ENCODE measurements at places on chromosomes 2 and 18.

DNA sequence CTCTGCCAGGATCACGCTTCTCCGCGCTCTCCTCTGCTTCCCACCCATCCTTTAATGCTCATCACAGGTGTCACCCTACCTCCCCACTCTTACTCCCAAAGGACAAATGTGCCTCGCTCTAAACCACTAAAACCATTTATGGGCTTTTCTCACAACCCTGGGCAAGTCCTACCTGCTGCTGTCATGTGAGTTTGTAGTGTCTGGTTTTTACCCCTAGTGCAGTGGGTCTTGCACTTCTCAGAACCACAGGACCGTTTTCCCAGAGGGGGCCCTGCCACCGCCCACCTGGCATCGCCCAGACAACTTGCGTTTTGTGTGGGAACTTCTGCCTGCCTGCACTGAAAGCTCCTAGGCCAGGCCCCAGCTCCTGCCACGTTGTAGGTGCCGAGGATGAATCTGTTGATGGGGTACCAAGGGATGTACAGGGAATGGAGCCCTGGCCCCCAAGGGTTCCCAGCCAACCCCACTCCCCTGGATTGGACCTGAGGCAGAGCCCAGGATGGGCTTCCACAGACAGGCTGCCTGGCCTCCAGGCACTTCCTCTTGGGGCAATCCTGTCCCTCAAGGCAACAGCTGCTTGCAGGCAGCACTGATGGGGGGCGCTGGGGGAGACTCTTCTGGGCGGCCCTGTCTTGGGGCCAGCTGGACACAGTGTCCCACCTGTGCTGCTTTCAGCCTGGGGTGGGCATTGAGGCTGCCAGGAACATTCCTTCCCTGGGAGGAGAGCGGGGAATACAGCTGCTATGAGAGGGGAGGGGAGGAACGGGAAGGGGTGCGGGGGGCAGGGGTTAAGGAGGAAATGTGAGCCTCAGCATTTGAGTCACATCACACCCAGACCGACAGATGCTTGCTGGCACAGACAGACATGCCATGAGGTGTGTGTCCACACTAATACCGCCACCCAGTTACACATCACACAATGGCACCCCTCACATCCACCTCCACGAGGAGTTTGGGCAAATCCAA lies 176.3 kb downstream of the ZFP36L2 start:
- peak; percentile 38 for DNase-seq

- DNase-seq, result peak; percentile 7
Observed at GRCh38 chr2:174969091-174969734, 36.0 kb downstream of the CHN1 start.

DNA sequence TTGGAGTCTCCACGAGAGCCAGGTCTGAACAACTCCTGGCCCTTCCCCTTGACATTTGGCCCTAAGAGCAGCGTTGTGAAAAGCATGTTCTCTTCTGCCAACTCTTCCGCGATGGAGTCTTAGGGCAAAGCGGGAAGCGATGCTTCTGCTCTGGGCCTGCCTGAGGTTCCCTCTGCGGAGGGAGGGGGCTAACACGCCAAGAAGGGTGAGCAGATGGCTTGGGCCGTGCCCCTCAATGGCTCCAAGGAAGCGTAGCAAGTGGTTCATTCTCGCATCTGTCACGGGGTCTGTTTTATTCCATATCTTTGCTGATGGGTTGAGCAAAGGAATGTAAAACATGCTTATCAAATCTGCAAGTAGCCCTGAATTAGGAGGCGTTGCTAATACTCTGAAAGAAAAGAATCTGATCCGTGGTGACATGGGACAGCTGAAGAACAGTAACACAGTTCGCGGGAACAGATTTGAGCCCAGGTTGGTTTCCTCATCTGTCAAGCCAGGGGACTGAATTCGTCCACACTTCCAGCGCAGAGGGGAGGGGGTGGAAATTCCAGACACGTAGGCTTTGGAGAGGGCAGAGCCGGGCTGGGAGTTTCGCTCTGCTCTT lies 38.0 kb downstream of the DNMT3A start:
- no peak for DNase-seq

- DNase-seq, result no peak
Observed at GRCh38 chr2:216560838-216561270, 62.2 kb downstream of the RPL37A start.

- DNase-seq, result peak; percentile 71
Observed at GRCh38 chr2:202104286-202104870, 31.3 kb downstream of the KIAA2012 start.

DNA sequence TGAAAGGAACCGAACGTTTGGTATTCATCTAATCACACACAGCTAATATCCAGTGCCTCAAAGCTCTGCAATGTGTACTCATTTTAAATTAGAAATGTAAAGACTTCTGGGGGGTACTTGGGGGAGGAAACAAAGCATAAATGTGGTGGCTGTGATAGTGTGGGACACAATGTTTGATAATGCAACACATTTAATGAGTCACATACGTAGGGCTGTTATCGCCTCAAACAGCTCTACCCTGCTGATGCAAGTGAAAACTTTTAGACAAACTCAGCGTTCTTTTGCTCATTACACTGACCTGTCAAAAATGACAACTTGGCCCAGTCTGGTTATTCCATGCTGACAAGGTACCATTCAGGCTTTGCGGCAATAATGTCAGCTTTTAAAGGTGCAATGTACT lies 1227.1 kb upstream of the CELF4 start:
- no peak for DNase-seq

- no peak for DNase-seq
Observed at GRCh38 chr2:106977717-106978116, 91.8 kb upstream of the ST6GAL2 start.

DNA sequence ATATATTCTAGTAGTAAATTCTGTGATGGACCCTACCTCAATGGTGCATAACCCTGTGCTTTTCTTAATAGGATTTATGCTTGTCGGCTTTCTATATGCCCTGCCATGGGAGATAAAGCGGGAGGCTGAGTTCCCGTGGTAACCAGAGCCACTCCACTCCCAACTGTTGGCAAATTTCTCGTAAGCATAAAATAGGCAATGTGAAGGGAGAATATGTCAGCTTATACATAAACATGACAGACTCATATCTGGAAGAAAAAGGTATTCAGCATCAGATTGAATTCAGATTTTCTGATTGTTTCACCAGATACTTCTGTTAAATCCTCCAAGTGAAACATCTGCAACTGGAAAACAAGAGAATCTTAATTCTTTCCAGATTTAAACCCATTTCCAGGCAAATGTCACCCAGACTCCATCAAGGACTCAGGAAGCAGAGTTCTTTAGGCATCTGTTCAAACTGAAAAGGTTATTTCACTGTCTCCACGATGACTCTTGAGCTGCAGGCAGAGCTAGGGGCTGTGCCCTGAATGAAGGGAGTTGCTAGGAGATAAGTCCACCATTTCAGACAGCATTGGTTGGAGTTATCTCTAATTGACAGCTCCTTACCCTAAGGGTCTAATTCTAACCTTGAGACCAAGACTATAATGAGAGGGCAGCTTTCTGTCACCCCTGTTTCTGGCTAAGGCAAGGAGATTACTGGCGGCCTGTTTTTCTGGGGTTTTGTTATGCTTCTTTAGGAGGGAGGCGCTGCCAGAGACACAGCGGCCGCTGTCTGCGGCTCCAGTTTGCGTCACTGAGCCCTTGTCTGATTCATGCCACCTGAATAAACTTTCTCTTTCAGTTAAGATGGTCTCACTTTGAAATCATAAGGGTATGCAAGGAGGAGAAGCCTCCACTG lies 381.3 kb downstream of the SOX11 start:
- no peak for DNase-seq

GRCh38 chr18:67710639-67711038 lies 194.1 kb upstream of the DSEL start:
- no peak for DNase-seq

GRCh38 chr2:69848186-69848790 lies 18.8 kb downstream of the GMCL1 start:
- DNase-seq, result no peak

DNA sequence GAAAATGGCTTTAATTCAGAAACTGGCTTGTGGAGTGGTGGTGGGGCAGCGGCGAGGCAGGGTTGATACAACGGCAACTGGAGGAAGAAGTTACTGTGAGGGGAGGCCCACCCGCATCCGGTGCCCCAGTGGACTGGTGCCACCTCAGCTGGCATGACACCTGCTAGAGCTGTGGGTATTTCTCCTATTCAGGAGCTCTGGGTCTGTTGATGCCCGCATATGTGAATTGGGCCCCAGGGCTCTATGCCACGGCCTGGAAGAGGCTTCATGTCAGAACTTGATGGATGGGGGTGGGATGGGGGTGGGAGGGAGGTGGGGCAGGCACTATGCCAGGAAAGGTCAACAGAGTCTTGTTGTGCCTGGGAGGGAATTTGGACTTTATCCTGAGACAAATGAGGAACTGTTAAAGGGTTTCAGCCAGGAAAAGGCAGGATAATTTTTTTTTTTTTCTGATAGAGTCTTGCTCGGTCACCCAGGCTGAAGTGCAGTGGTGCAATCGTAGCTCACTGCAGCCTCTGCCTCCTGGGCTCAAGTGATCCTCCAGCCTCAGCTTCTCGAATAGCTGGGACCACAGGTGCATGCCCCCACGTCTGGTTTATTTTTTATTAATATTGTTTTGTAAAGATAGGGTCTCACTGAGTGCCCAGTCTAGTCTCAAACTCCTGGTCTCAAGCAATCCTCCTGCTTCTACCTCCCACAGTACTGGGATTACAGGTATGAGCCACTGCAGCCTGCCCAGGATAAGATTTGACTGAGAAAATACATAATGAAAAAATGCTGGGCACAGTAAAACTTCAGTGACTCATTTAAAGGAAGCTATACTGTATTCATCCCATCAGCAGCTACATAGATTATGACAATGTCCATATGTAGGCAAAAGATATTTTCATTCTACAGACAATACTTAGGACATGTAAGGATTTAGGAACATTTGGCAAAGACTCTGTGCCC lies 52.6 kb downstream of the SH2D6 start:
- no peak for DNase-seq

DNA sequence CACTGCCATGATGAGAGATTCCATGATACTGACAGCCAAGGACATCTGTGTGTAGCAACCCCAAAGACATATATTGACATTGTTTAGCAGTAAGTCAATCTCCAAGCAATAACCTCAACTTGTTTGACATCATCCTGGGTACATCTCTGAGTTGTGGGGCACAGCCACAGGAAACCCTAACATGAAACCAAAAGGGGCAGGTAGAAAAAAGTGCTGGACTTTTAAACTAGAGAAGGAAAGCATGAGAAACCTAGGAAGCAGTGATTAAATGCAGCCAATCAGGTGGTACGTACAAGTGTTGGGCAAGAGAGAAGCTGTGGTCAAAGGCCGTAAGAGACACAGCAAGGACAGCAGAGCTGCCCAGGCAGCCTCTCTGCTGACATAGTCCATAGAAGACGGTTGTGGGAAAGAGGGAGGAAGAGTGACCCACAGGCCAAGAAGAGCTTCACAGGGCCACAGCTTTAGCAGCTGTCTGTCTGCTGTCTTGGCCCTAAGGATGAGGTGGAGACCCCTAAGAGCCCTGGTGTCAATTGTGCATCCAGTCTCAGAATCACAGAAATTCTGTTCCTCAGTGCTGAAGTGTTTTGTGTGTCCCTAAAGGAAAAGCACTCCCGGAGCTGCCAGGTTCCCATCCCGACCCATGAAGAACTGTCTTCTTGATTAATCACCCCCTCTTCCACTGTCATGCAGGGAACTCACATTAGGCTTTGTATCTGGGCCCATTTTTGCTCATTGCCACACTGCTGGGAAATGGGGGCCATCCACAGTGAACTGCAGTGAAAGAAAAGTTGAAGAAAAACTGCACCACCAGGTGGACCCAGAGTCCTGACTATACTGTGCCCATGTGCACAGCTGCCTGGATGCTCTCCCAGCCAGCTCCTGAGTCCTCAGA lies 25.4 kb upstream of the CHN1 start:
- peak; percentile 70 for DNase-seq

- peak; percentile 16 for DNase-seq
Observed at GRCh38 chr2:75047992-75048625, 89.7 kb downstream of the POLE4 start.

GRCh38 chr2:191350826-191351225 lies 105.6 kb downstream of the MYO1B start:
- no peak for DNase-seq

GRCh38 chr2:223536546-223536945 lies 65.6 kb downstream of the SCG2 start:
- DNase-seq, result no peak

DNA sequence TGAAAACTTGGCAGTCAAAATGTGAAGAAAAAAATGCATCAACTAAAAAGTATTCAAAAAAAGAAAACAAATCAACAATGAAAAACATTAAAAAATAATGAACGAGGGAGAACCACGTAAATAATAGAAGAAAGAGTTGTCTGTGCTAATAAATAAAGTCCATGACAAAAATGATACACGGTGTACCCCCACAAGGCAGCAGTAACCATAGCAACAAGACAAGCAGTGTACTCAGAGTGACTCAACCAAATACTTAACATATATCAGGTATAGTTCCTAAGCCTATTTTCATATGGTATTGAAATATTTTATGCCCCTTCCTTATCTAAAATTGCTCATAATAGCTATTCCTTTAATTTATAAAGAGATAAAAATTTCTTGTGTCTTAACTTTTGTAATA lies 162.3 kb upstream of the TMEM200C start:
- no peak for DNase-seq

- no peak for DNase-seq
Observed at GRCh38 chr2:201467666-201468065, 16.1 kb downstream of the STRADB start.

- DNase-seq, result peak; percentile 9
Observed at GRCh38 chr18:3877678-3878077, 427.7 kb downstream of the TGIF1 start.

DNA sequence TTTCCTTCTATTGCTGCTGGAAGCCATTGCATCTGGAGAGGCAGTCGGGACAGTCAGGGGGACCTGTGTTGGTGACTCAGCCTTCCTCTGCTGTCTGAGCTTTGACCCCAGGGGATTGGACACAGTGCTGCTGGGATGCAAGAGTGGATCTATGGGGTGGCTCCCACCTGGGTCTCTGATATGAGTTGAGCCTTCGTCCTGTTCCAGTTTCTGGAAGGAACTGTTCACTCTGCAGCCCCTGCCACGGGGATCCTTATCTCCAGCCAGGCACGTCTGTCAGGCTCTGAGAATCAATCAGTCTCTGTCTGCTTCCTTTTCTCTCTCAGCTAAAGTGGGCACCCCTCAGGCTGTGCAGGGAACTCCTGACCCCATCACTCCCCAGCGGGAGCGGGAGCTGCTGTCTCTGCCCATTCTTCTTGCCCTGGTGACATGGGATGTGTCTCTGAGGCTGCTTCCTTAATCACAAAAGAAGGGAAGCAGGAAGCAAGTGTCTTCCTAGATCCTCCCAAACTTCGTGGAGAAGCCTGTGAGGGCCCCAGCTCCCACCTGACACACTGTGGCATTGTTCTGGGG lies 51.7 kb downstream of the ARHGAP28 start:
- DNase-seq, result no peak

DNA sequence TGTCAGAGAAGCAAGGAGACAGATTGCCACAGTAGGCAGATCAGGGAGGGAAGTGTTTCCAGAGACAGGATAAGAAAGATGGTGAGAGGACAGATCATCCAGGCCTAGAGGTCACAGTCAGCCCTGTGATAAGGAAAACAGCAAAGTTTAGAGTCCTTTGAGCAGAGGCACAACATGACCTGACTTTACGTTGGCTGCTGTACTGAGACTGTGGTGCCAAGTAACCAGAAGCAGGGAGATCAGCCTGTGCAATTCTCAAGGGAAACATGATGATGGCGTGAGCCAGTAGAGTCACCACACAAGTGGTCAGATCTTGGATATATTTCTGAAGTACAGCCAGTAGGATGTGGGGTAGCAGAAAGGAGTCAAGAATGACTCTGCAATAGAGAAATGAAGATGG lies 43.7 kb downstream of the SMC6 start:
- no peak for DNase-seq
